ENCODE measurements at places on chromosomes 13 and 19.

DNA sequence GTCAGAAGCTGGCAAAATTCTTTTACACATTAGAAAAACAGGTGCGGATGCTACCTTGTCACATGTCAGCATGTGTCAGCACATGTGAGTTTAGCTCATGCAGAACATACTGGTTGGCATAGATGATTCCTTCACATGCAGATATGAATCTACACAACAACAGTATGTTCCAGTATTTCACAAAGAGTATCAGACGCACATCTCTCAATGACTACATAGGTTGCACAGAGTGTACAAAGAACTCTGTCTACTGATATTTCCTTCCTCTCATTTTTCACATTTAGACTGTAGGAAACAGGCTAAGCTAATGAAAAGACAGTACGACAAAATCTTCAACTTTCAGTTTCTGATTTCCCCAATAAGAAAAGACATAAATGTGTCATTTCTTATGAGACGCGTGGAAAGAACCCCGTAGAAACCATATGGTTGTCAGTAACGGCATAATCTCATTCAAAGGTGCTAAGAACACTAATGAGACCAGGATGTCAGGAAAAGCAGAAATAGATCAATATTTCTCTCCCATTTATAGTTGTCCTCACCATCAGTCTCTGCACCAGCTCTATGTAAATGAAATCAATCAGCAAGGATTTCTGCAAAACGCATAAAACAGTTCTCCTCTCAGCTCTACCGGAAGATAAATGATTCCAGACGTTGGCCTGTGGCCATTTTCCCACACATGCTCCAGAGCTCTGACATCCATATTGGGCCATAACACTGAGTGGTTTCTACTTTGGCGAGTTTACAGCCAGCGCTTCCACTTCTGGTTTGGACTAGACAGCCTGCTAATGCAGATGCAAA is 81.2 kb downstream of the STARD13 start:
- no peak for DNase-seq

DNA sequence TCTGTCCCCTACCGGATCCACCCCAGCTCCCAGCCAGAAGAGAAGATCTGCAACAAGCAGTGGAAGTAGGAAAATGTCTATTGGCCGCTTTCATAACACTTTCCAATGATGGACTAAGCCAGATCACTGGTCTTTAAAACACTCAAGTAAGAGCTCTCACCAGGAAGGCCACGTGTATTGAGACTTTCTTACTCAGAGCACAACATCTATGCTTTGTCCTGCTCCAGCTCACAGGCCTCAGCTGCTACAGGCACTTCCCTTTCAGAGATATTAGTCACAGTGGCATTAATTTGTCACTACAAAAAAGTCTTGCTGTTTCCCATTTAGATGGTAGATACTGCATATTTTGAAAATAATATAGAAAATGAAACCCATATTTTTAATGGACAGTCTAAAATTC is 164.2 kb downstream of the ABCC4 start:
- DNase-seq: no peak

GRCh38 chr13:101406791-101407190 is 9.5 kb downstream of the NALCN start:
- DNase-seq: no peak

- DNase-seq: peak; percentile 91
Observed at GRCh38 chr19:15265850-15266248, 33.6 kb upstream of the EPHX3 start.

DNA sequence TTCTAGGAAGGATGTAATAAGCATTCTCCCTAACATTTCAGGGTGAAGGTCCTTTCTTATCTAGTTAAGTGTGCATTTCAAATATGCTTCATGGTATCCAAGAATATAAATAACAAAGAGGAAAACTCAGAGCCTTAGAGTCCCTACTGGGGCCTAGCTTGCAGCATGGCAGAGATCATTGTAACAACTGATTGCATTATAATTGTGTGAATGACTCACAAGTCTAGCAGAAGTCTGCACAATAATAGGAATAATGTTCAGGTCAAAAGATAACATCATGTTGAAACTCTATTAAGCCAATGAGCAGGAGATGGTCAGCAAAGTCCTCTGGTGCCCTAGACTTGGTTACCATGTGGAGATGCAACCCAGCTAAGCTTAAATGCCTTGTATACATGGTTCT is 3.4 kb downstream of the POSTN start:
- no peak for DNase-seq

DNA sequence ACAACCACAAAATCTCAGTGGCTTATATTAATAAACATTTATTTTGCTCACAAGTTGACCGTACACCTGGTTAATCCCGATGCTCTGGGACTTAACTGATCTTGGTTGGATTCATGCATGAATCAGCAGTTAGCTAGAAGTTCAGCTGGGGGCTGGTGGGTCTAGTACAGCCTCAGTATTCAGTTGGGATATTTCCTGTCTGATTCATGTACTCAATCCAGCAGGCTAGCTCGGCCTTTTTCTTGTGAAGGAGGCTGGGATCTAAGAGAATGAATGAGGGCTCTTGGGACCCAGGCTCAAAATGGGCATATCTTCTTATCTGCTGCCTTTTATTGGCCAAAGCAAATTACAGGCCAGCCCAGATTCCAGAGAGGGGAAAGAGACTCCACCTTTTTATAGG is 178.8 kb downstream of the KCTD12 start:
- no peak for DNase-seq

DNA sequence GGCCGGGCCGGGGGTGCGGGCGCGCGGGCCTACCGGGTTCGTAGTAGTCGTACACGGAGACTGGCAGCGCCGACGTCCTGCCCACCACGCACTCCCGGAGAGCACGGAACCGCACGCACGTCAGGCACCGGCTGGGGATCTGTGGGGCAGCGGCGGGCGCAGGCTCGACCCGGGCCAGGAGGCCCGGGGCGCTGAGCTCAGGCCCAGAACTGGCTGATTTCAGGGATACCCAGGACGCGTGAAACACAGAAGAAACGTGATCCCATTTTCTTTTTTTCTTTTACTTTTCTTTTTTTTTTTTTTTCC is 9.0 kb downstream of the F2RL3 start:
- DNase-seq: no peak

GRCh38 chr19:48560095-48560530 is 8.1 kb downstream of the SULT2B1 start:
- DNase-seq: no peak

DNA sequence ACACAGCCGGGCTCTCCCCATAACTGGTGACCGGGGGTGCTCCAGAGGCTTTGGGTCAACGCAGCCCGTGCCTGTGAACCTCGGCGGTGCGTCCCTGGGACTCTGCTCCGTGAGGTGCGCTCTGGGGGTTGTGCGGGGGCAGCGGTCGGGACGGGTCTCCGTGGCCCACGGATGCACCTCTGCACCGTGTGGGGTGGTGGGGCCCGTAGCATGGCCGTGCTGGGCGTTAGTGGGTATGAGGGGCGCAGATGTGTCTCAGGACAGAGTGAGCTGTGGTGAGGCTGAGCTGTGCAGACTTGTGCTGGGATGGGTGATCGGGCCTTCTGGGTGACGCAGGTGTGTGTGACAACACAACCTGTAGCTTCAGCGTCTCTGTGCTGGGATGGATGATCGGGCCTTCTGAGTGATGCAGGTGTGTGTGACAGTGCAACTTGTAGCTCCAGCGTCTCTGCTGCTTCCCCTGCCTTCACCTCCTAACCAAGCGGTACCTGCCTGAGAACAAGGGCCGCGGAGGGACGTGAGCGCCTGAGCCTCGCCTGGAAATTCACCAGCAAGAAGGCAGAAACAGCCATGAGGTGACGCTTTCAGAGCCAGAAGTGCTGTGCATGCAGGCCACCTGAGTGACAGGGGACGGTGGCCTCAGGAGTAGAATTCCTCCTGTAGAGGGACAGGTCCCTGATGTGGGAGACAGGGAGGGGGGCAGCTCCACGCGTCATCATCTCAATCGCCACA is 599 bp downstream of the ZNF331 start:
- no peak for DNase-seq

- no peak for DNase-seq
Observed at GRCh38 chr19:51783372-51783771, 11.6 kb upstream of the FPR3 start.

GRCh38 chr19:5494773-5495172 is 39.6 kb downstream of the ZNRF4 start:
- no peak for DNase-seq

DNA sequence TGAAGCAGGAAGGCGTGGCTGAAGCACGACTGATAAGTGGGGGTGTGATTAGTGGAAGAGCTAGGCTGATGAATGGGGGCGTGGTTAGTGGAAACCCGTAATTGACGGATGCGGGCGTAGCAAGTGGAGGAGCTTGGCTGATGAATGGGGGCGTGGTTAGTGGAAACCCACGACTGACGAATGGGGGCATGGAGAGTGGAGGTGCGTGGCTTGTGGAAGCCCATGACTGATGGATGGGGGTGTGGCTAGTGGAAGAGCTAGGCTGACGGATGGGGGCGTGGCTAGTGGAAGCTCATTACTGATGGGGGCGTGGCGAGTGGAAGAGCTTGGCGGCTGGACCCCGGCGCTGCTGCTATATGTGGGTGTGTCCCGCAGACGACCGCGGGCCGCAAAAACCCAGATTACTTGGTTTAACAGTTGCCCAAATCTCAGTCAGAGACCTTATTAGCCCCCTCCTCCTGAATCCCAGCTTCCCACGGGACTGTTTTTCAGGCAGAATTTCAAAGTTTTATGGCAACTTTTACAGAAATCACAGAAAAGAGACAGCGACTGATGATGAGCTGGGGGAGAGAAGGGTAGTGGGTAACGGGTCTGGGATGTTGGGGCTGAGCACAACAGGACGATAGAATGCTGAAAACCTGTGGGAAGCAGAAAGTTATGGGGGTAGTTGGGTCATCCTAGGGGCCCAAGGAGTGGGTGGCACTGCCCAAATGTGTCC is 9.0 kb upstream of the MEIS3 start:
- peak; percentile 72 for DNase-seq

GRCh38 chr13:52356327-52356726 is 49.6 kb downstream of the THSD1 start:
- no peak for DNase-seq

- DNase-seq: no peak
Observed at GRCh38 chr13:77729502-77730221, 32.2 kb downstream of the SLAIN1 start.
